ENCODE measurements at places on chromosomes 1 and 21.
A peak's percentile ranks its signal among the peaks of the same experiment; 100 is the strongest.

- no peak for DNase-seq
These were observed 32.3 kb downstream of the CFAP57 start for GRCh38 chr1:43204394-43204793.

DNA sequence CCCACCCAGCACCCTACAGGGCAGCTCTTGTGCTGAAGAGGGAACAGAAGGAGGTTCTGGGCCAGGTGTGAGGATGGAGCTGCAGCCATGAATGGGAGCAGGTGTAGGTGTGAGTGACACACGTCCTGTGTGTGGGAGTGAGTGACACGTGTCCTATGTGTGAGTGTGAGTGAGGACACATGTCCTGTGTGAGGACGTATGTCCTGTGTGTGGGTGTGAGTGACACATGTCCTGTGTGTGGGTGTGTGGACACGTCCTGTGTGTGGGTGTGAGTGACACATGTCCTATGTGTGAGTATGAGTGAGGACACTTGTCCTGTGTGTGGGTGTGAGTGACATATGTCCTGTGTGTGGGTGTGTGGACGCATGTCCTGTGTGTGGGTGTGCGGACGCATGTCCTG is 26.4 kb downstream of the MEGF6 start:
- no peak for DNase-seq

DNA sequence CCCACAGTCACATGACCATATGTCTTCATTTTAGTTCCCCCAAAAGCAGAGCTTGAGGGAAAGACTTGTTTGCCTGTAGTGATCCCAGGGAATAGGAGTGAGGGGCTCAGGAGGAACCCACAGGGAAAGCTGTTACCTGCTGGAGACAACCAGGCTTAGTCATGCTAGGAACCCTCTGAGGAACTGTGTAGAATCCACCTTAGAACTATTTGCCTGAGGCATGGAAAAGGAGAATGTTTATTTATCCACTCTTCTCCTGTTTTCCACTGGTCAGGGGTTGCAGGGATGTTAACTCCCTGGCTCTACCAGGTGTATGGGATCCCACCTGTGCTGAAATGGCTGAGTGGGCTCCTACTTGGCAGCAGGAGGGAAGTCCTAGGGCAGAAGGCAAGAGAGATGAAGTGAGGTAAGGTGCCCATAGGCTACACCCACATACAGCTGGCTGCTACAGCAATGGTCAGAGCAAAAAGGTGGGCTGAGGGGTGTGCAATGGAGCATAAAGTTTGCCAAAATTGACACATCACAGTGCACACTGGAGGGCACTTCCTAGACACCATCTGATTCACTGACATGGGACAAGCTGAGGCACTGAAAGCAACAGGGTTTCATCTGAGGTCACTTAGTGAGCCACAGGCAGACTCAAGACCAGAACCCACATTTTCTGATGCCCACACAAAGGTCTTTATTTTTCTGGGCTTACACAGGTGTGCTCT is 29.7 kb upstream of the CYP4B1 start:
- no peak for DNase-seq

DNA sequence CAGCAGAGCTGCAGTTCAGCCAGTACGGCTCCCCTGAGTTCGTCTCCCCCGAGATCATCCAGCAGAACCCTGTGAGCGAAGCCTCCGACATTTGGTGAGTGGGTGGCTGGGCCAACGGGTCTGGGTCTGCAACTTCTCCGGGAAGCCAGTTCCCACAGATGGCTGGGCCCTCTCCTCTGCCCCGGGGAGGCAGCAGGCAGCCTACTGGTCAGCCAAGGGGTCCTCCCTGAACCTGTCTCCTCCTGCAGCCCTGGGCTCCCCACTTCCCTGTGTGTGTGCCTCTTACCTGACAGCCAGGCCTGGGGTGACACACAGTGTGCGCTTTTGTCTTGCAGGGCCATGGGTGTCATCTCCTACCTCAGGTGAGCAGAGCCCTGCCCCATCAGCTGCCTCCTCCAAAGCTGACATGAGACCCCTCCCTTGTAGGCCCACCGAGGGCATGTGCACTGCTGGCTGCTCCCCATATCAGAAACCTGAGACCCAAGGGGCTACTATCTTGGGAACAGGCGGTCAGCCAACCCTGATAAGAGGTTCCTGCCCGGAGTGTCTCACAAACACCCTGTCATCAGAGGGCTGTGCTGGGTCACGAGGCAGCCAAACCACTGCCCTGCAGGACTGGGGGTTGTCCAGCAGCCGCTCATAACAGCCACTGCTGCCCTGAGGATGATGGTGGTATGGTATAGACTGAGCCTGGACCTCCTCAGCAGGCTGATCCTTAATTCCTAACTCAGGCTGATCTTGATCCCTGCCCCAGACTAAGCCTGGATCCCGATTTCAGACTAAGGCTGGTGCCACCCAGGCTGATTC is 37.6 kb downstream of the TRIM11 start:
- no peak for DNase-seq

GRCh38 chr1:58283388-58284224 is 262.9 kb downstream of the OMA1 start:
- DNase-seq = no peak

GRCh38 chr1:27429029-27429425 is 36.6 kb downstream of the GPR3 start:
- no peak for DNase-seq

GRCh38 chr1:168112673-168113305 is 23.9 kb downstream of the GPR161 start:
- peak; percentile 39 for DNase-seq

DNA sequence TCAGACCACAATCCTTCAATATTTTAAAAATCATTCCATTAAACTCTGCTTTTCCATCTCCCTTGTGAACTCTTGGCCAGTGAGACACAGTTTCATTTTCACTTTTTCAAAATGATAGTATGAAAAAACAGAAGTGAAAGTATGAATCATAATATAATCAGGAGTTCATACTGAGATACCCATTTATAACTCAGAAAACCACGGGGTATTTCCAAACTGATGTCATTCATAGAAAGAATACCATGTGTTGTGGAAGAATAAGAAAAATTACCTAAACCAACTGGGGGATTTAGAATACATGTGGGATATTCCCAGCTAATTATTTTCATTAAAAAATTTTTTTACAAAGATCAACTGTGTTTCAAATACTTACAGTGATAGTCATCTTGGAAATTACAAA is 149.9 kb downstream of the MRPL39 start:
- DNase-seq = no peak

- no peak for DNase-seq
These were observed 131.9 kb downstream of the VAV3 start for GRCh38 chr1:107833061-107833460.

DNA sequence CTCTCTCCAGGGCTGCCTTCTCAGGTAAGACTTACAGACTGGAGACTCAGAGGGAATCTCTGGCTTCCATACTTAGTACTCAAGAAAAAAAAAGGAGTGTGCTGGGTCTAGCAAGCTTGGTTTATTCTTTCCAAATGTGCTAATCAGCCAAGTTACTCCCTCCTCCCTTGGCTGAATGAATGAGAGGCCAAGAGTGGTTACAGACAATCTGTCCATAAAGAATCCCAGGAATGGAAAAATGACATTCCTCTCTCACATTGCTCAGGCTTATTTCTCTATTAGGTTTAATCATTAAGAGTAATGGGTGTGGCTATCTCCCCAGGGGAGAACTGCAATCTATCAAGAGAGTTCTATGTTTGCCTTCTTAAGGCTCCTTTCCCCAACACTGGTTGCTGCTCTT is 547.3 kb upstream of the PLXNA2 start:
- DNase-seq = no peak

DNA sequence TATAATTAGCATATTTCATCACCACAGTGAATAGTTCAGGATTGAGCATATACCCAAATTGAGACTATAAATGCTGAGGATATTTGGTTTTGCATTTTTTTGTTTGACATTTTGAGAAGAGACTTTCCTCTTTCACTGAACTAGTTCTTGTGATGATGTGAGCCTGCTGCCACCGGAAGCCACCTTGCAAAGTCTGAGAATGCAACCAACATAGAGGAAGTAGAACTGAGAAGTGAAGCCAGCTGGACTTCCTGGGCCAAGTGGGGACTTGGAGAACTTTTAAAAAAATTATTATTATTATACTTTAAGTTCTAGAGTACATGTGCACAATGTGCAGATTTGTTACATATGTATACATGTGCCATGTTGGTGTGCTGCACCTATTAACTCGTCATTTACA is 102.3 kb downstream of the RPE65 start:
- DNase-seq = no peak

GRCh38 chr1:70509996-70510876 is 99.2 kb downstream of the CTH start:
- no peak for DNase-seq

GRCh38 chr1:76137746-76138145 is 63.2 kb downstream of the ST6GALNAC3 start:
- DNase-seq = no peak

DNA sequence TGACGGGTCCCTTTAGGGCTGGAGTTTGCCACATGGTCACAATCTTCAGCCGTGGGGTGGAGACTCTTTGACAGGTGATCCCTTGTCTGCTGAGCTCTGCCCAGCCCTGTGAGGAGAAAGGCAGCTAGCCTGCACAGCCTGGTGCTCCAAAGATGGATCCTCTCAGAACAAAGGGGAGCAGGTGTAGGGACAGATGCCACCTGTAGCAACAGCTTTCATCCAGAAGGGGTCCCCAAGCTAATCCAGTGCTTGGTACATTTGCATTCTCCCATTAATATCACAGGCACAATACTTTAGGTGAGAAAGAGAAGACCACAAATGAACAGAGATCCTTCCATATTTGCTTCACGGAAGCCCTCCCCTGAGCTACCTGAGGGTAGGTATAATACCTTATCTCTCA is 93.2 kb downstream of the CCDC185 start:
- DNase-seq = no peak

GRCh38 chr1:172821609-172822274 is 162.8 kb downstream of the FASLG start:
- peak; percentile 48 for DNase-seq

DNA sequence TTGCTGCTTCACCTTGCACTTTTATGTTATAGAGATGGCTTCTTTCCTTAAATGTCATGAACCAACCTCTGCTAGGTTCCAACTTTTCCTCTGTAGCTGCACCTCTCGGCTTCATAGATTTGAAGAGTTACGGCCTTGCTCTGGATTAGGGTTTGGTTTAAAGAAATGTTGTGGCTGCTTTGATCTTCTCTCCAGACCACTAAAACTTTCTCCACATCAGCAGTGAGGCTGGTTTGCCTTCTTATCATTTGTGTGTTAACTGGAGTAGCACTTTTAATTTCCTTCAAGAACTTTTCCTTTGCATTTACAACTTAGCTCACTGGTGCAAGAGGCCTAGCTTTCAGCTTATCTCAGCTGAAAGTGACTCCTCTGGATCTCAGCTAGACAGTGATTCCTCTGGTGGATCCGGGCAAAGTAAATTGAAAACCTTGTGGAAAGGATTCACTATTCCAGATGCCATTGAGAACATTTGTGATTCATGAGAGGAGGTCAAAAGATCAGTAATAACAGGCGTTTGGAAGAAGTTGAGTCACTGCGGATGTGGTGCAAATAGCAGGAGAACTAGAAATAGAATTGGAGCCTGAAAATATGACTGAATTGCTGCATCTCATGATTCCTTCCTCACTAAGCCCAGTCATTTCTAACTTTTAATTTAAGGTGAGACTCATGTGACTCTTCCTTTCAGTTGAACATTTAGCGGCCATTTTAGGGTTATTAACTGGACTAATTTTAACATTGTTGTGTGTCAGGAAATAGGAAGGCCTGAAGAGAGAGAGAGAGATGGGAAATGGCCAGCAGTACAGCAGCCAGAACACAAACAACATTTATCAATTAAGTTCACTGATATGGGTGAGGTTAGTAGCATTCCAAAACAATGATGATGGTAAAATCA is 16.2 kb upstream of the RGS1 start:
- DNase-seq = peak; percentile 77

DNA sequence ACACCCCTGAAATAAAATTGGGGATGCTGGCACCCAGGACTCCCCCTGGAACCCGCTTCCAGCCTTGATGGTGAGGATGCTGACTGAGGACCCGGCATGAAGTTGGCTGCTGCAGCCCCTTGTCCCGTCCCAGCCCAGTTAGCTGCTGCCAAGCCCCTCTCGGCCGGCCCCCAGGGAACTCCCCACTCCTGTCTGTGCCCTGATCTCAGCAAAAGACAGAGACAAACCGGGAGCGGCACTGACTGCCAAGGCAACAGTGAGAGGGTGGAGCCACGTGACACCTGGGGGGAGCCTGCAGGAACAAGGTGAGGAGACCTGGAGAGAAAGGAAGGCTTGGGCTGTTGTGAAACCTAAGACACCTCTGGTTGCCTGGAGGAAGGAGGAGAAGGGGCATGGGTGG is 24.7 kb downstream of the CASZ1 start:
- DNase-seq = no peak

DNA sequence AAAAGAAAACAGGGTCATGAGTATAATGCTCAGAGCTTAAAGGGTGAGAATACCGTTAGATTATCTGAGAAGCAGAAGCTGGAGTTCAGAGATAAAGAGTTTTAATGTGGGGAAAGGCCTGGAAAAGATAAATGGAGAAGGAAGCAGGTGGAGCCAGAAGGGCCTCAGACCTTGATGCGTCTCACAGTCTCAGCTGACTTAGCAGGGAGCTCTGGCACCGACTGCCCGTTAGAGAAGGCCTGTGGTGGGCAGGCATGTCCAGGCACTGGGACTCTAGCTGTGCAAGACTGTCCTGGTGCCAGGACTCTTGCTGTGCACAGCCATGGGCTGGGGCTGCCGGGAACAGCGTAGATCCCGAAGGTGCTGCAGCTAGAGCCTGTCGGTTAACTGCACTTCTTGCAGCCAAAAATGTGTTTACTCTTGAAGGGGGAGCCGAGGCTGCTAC is 3.8 kb upstream of the SLAMF9 start:
- no peak for DNase-seq

DNA sequence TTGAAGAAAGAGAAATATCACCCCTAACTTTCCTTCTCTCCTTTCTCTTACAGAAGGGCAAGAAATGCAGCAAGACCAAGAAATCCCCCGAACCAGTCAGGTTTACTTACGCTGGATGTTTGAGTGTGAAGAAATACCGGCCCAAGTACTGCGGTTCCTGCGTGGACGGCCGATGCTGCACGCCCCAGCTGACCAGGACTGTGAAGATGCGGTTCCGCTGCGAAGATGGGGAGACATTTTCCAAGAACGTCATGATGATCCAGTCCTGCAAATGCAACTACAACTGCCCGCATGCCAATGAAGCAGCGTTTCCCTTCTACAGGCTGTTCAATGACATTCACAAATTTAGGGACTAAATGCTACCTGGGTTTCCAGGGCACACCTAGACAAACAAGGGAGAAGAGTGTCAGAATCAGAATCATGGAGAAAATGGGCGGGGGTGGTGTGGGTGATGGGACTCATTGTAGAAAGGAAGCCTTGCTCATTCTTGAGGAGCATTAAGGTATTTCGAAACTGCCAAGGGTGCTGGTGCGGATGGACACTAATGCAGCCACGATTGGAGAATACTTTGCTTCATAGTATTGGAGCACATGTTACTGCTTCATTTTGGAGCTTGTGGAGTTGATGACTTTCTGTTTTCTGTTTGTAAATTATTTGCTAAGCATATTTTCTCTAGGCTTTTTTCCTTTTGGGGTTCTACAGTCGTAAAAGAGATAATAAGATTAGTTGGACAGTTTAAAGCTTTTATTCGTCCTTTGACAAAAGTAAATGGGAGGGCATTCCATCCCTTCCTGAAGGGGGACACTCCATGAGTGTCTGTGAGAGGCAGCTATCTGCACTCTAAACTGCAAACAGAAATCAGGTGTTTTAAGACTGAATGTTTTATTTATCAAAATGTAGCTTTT is 2.4 kb downstream of the CCN1 start:
- DNase-seq = no peak

- no peak for DNase-seq
These were observed 30.6 kb upstream of the SDE2 start for GRCh38 chr1:226029568-226030225.

All from HS-27A (cell line).